ENCODE measurements at places on chromosomes 2 and 18.

GRCh38 chr18:56235071-56235470, 403.3 kb downstream of the TXNL1 start:
- no peak for DNase-seq

- peak; percentile 59 for DNase-seq
Measured at GRCh38 chr2:19949071-19949470, 40.8 kb downstream of the WDR35 start.

GRCh38 chr2:233563663-233564430, 2.7 kb downstream of the USP40 start:
- no peak for DNase-seq

DNA sequence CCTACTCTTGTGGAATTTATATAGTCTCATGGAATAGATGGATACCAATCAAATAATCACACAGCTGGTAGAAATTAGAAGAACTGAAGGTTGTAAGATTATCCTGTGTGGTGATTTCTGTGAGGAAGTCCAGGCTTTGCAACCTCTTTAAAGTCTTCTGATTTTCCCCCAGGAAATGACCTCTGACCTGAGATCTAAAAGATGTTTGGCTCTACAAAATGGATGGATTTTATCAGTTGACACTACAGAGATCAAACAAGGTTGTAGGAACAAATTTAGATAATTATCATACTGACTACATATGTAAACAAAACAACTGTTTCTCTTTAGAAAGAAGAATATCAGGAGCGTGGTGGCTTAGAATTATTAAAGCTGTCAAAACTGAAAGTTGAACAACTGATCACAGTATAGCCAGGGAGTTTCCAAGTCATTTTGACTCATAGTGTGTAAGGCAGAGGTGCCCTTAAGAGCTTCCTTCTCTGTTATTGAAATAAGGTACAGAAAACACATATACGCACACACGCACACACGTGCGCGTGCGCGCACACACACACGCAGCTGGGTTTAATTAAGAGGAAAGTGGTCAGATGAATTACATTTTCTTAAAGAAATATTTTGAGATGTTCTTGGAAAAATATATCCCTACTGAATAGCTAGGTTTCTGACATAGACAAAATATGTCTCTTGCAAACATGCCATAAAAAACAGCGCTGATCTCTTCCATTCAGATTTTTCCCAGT, 35.5 kb upstream of the PELI1 start:
- no peak for DNase-seq
